ENCODE measurements at places on chromosomes 3 and 15.

DNA sequence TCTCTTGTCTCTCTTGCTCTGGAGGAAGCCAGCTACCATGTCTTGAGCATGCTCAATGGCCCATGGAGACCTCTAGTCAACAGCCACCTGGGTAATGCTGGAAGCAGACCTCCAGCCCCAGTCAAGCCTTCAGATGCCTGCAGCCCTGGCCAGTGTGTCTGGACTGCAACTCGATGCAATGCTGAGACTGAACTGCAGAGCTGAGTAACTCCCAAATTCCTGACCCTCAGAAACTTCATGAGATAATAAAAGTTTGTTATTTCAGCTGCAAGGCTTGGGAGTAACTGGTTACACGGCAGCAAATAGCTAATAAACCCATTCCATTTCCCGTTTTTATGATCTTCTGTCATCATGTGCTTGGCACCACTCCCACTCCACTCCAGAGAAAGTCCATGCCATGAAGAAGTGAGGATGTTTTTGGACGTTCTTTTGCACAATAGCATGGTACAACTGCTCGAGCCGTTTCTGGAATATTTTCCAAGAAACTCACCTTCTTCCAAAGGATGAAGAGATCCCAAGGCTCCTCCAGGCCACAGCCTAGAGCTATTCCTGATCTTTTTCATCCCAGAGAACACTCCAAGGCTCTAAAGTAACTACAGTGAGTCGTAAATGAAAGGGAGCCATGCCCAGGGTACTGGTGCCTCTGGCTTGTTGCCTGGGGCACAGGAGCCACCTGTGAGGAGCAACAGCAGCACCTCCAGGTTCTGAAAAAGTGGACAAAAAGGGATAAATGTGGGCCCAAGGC is 72.0 kb upstream of the KLF13 start:
- no peak for DNase-seq

GRCh38 chr15:87873516-87873915 is 383.0 kb downstream of the NTRK3 start:
- DNase-seq = no peak

DNA sequence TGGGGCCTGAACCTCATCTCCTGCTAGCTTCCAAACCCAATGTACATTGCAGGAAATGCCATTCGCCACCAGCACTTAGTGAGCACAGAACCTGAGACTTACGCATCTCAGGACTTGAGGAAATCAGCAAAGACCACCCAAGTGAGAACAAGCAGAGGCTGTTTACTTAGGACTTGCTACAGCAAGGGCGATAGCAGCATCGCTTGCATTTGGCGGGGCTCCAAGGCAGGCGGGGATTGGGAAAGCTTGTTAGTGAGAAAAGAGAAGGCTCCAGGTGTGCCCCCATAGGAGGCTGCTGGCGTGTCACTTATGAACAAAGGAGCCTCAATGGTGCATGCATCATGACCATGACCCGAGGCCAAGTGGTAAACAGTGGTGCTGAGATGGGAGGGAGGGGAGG is 19.7 kb downstream of the SLC6A20 start:
- no peak for DNase-seq

DNA sequence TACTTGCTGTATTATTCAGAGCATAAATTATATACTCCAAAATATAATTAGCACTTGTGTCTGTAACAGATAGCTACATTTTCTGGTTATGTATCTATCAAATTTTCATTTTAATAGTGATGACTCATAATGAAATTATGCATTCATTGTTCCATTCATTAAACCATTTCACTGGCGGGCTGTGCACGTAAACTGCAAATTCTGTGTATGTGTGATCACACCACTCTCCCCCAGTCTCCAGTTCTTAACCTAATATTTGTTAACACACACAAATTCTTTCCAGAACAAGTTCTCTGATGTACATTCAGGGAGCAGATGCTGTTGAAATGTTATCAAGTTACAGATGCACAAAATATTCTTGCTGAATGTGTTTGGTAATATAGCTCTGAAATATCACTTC is 3.8 kb upstream of the KCNMB2 start:
- DNase-seq = no peak

GRCh38 chr3:177290633-177291032 is 93.4 kb upstream of the TBL1XR1 start:
- no peak for DNase-seq

GRCh38 chr3:11006986-11007933 is 14.7 kb downstream of the SLC6A1 start:
- DNase-seq = no peak

- no peak for DNase-seq
These were observed 459.0 kb upstream of the DPH6 start for GRCh38 chr15:36004891-36005490.
